ENCODE measurements at places on chromosomes 13 and 19. TPM values are rescaled to one million over a fixed set of nuclear protein-coding genes. Genes with fewer than 3 reads are reported as not detected.

Gene ZNF829
- total RNA-seq: 2.6 TPM

Gene AP2A1
- 125 TPM for total RNA-seq

Gene LILRB3
- total RNA-seq: not detected

Gene CCDC169
- 5.6 TPM for total RNA-seq

Gene PSPN
- 1.4 TPM for total RNA-seq

Gene ZNF844
- total RNA-seq: 6.7 TPM

Gene KRTDAP
- not detected for total RNA-seq

Gene CPAMD8
- 0.23 TPM for total RNA-seq

Gene SPTBN4
- 0.97 TPM for total RNA-seq

Gene PROZ
- not detected for total RNA-seq

Gene IGLON5
- total RNA-seq: not detected

Gene LGI4
- 0.05 TPM for total RNA-seq

Gene AXL
- total RNA-seq: 345 TPM

Gene GYS1
- total RNA-seq: 47.5 TPM
